ENCODE measurements at places on chromosomes 5 and 9.

GRCh38 chr5:165565911-165566310 lies 2060.5 kb downstream of the MAT2B start:
- no peak for DNase-seq

DNA sequence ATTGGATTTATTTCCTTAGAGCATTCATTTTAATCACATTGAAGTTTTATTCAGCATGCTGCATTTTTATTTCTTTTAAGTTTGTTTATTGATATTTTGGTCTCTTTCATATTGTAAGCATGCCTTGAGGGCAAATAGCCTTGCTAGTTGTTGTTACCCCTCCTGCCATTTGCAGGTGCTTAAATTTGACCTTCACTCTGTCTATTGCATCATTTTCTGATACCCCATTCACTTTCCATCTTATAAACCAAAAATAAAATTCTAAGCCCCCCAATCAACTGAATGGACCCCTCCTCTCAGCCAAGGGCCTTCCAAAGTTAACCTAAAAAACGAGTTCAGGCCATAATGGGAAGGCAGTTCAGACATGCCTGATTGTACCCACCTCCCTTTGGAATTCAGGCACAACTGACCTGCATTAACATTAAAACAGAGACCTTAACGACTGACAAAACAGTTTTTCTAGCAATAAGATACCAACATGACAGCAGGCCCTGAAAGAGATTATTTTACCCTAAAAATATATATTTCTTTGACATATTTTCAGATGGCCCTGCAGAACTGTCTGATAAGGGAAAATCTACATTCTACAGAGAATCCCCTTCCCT lies 32.1 kb downstream of the TARS1 start:
- DNase-seq: no peak

DNA sequence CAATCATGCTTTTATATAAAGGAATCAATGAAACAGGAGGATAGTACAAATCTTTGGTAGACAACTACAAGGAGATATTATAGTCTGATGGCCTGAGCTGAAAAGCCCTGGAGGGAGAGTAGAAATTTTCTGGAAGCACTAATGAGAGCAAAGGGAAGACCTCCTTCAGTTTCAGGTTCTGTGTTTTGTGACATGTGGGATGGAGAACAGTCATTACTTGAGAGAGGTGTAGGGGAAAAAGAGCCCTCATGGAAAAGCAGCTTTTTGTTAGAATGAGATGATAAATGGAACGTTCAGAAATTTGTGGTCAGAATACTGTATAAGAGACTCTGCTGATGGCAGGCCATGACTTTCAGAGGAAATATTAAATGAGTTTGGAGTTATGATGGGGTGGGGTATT lies 360.6 kb upstream of the MEF2C start:
- DNase-seq: no peak

DNA sequence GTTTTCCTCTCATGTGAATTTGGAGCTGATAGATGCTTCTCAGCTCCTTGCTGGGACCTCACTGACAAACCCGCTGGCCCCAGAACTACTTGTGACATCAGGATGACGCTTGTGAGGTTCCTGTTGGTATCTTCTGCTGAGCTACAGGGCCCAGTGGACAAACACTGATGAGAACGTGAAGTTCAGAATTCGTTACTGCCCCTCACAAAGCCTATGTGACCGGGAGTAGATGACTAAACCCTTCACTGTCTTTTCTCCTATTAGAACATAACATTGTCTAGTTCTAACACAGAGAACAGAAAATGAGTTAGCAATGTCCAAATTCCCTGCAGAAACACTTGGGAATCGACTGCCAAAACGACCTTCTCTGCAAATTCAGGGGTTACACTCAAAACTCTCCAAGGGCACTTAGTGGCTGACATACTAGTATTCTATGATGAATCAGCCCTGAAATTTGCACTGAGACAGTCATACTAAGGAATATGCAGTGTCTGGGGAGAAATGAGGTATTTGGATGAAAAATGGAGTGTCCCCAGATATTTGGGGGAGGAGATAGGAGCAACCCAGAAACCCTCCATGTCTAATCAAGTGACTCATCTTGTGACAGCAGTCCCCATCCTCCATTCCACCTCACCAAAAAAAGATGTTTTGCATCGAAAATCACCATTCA lies 143.2 kb upstream of the TRIM32 start:
- DNase-seq: no peak

- DNase-seq: no peak
Observed at GRCh38 chr9:88221105-88221504, 82.8 kb upstream of the SPATA31C2 start.

DNA sequence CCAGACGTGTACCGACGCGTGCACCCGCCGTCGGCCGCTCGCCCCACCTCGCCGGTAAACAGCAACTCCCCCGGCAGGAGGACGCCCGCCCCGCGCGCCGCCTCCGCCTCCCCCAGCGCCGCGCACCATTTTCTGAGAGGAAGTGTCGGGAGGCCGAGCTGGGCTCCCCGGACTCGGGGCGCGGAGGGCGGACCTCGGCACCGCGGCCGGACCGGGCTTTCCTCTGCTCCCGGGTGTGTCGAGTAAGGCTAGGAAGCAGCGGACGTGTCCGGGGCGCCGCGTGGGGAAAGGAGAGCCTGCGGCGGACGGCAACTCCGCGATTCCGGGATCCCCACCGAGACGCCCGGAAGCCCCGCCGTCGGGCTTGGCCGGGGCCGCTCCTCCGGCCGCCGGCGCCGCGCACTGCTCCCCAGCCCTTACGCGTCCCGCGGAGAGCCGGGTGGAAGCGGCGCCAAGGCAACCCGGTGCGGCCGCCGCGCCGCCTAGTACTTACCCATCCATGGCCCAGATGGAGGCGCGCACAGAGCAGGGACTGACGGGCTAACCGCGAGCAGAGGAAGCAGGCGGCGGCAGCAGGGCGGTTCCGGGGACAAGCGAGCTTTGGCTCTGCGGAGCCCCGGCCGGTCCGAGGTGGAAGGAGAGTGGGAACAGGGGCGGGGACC lies at the start of gene PTBP3:
Gene PTBP3 (minus strand): TSS at position 643 of the 662 bp plus-strand sequence. CDS start 35,754 bp downstream, outside the sequence.
- peak; percentile 74 for DNase-seq

DNA sequence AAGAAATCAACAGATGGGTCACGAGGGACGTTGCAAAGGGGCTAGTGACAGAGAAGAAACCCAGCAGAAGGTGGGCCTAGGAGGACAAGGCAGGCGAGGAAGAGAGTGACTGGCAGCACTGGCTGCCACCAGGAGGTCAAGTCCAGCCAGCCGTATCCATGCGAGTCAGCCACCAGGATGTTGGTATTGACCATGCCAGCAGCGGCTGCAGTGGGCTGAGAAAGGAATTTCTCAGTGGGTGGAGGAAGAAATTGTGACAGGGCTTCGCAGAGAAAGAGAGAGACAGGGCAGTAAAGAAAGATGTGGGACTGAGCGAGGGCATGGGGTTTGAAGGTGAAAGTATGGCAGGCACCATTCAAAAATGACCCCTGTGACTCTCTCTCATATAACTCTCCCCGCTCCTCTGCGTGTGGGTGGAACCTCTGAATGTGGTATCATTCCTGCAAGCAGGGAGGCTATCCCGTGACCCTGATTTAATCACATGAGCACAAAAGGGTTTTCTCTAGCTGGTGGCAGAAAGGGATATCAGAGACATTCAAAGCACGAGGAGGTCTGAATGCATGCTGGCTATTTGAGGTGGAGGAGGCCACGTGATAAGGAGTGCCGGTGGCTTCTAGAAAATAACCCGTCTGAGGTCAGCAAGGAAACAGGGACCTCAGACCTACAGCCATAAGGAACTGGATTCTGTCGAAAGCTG lies 45.4 kb upstream of the FBXW11 start:
- DNase-seq: no peak

DNA sequence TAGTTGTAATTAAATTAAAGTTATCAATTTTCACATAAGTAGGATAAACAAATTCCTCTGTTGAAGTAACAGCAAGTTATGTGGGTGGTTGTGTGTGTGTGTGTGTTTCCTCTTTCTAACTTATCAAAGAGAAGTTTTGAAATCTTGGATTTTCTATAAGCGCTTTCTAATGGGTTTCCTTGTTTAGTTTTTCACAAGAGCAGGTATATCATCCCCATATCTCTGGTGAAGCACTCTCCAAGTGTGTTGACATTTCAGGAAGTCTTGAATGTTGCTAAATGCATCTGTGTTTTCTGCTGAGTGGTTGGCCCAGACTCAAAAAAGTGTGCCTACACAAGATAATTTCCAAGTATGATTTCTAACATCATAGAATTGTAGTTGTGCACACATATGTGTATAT lies 43.3 kb downstream of the PRDM6 start:
- DNase-seq: no peak

GRCh38 chr9:76218886-76219445 lies 175.3 kb downstream of the RFK start:
- no peak for DNase-seq

GRCh38 chr9:18920141-18921084 lies 112.6 kb downstream of the SAXO1 start:
- no peak for DNase-seq

DNA sequence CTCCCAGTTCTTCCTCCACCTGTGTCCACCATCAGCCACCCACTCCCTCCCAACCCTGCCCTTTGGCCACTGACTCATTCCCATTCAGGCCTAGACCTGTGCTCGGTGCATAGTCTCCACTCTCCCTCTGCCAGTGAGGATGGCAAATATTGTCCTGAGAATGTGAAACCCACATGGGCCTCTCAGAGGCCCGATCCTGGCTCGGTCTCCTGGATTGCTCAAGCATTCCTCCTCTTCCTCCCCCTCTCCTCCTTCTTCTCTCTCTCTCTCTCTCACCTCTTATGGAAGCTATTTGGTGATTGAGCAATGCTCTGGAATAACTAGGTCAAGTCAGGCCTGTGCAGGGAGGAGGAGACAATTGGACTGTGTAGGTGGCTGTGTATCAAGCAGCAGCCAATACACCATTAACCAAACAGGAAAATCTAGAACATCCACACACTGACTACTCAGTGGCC lies 99.9 kb downstream of the KLF4 start:
- peak; percentile 62 for DNase-seq

- DNase-seq: peak; percentile 88
Observed at GRCh38 chr5:133025804-133026663, at the start of gene ZCCHC10. Gene ZCCHC10, minus strand, starts transcription at chr5:133026549. Its CDS starts 12 bp downstream, at chr5:133026537.
